ENCODE measurements at places on chromosomes 2 and 18.

- no peak for DNase-seq
These were observed 1995.2 kb upstream of the PIK3C3 start for GRCh38 chr18:39959839-39960238.

DNA sequence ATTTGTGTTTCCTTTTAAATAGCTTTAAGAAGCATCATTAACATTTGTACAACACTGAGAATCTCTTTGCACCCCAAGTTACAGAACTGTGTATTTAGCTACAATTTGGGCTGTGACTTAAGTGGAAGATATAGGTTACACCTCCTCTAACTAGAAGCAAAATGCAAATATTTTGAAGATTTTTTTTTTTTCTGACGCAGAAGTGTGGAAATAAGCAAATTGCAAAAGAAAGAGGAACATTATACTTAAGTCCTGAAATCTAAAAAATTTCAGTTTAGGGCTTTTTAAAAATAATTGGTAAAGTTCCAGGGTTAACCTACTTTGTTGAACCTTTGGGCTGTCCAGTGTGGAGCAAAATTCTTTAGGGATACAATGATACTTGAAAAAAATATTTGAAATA, 41.4 kb upstream of the RBMS1 start:
- DNase-seq = no peak

DNA sequence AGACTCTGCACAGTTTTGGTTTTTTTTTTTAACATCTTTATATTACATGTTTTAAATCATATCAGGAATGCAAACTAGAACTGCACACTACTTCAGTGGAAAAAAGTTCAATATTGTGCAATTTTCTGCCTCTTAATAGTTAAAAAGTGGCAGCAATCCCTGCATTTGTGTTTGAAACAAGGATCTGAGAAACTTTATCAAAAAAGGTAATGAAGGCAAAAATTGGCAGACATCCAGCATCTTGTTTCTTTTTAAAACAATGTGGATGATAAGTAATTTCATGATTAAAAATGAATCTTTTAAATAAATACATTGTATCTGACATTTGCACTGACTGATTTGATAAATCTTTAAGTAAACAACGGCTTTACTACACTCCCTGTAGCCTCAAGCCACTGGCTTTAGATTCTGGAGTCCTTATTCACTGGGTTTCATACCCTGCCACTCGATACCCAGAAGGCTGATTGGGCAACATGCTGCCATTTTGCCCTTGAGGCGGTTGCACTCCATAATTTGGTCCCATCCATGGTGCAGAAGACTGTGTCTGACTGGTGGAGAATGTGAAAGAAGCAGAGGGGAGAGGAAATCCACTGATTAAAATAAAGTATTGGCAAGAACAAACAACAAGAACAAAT, 21.6 kb upstream of the C2orf42 start:
- DNase-seq = no peak

DNA sequence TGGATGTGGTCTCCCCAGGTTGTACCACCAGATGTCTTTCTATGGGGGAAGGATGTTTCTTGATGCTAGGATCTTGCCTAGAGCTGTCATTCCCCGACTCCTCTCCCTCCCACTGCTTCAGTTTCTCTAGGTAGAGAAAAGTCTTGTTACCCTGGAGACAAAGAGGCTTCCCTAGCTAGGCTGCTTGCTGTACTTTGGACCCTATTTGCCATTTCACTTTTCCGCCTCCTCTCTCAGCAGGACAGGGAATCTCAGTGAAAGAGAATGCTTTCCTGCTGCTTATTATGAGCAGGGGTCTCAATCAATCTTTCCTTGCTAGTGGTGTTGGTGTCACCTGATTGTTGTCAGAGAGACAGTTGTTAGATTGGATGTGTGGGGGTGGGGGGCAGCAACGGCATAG, 818.8 kb upstream of the GYPC start:
- DNase-seq = peak; percentile 97

- DNase-seq = no peak
These were observed 13.9 kb upstream of the NFATC1 start for GRCh38 chr18:79381811-79382311.

GRCh38 chr2:104521247-104521646, 332.7 kb upstream of the POU3F3 start:
- no peak for DNase-seq

- DNase-seq = no peak
These were observed 49.8 kb upstream of the COBLL1 start for GRCh38 chr2:164891460-164891859.

- no peak for DNase-seq
These were observed 135.4 kb downstream of the PTH2R start for GRCh38 chr2:208541989-208542464.

- DNase-seq = peak; percentile 59
These were observed 600 bp downstream of the RALB start for GRCh38 chr2:120253021-120253882.

- DNase-seq = no peak
These were observed 827.7 kb downstream of the SOCS6 start for GRCh38 chr18:71116535-71116934.

DNA sequence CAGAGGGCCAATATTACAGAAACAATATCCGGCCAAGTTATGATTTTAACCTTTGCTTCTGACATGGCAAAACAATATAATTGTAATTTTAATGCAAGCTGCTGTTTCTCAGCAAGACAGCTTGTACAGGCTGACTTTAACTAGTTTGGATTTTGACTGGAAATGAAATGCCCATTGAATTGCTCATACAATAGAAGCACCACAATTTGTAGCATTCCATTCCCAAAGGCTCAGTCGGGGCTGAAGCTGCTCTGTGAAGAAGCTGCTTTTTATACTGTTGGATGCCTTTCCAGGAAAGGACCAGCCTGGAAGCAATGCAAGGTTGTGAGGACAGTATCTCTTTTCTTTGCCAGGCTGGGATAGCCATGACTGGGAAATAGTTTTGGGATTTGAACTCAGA, 677.0 kb upstream of the FANCL start:
- DNase-seq = no peak

GRCh38 chr18:76953583-76954233, 131.4 kb downstream of the ZNF236 start:
- no peak for DNase-seq

GRCh38 chr2:99600981-99601651, 111.3 kb upstream of the REV1 start:
- peak; percentile 34 for DNase-seq

DNA sequence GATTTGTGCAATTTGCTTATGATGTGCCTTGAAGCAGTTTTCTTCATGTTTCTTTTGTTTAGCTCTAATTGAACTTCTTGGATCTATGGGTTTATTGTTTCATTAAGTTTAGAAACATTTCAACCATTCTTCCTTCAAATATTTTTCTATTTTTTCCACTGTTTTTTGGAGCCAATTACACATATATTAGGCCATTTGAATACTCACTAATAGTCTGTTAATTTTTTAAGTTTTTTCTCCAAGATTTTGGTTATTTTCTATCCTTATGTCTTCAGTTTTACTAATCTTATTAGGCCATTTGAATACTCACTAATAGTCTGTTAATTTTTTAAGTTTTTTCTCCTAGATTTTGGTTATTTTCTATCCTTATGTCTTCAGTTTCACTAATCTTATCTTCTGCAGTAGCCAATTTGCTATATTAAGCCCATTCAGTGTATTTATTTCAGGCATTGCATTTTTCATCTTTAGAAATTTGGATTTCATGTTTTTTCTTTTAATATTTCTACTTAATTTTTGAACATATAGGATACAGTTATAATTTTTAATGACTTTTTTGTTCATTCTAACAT, 9.5 kb upstream of the TMEM87B start:
- no peak for DNase-seq

- no peak for DNase-seq
These were observed 172.6 kb downstream of the PRPF40A start for GRCh38 chr2:152544638-152545037.

GRCh38 chr2:19185086-19185485, 173.3 kb downstream of the OSR1 start:
- DNase-seq = no peak

DNA sequence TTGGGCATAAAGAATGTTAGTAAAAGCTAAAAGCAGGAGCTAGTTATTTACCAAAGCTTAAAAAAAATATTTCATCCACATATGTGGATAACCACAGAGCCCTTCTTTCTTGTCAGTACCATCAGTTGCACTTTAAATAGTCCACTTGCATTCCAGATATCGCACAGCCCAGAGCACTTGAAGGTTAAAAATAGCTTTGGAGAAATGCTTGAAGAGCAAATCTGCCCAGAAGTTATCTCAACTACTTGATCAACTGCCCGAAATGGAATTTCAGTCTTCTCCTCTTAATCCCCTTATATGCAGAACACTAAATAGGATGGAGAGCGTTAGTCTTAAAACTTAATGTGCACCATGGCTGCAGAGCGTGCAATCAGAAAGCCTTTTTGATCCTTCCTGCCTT, 148.3 kb downstream of the PLEKHA3 start:
- DNase-seq = no peak

DNA sequence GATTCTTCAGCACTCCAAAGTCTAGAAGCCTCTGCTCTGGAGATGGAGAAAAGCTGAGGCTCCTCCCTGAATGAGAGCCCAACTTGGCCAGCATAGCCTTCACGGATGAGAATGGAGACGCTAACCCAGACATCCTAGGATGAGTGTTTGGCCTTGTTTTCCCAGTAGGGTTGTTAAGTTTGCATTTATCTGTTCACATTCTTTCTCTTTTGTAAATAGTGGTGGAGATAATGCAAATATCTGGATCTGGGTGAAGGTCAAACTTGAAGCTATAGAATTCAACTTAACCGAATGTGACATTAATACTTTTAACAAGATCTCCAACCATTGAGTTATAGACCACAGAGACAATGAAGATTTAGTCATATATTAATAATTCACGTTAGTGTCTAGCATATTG, 53.4 kb upstream of the BZW1 start:
- no peak for DNase-seq

DNA sequence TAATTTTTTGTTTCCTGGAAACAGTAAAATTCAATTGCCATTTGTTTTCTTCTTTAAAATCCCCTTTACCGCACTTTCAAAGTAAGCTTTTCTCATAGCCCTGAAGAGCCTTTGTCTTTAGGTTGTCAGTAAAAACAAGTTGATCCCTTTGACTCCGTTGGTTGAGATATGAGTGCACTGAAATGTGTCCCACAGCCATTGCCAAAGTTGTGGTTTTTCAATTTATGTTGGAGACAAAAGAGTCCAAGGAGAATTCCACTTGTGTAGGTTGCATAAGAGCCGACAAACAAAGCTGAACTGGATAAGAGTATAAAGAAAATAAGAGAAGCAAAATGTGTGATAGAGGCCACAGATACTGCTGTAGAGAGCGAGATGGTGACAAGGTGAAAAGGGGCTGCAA, 26.1 kb upstream of the HNMT start:
- no peak for DNase-seq

DNA sequence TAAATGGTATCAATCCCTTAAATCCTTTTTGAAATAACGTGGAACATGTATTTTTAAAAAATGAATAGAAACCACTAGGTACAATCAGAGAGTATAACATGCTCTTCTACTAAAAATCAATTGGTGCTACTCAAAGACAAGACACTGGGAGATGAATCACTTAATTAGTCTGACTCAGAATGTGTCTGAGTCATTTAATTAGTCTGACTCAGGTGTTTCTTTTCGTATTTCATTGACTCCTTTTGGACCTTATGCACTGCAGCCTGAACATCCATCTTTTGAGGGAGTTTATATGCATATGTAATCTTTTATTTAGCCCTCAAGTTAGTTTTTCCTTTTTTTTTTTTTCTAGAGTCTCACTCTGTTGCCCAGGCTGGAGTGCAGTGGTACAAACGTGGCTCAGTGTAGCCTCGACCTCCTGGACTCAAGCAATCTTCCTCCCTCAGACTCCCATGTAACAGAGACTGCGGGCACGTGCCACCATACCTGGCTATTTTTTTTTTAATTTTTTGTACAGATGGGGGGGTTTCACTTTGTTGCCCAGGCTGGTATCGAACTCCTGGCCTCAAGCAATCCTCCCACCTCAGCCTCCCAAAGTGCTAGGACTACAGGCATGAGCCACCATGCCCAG, 26.5 kb downstream of the PPP4R3B start:
- no peak for DNase-seq

GRCh38 chr2:527581-527980, 149.6 kb downstream of the TMEM18 start:
- DNase-seq = no peak

GRCh38 chr2:102664471-102664909, 45.1 kb downstream of the SLC9A2 start:
- no peak for DNase-seq

DNA sequence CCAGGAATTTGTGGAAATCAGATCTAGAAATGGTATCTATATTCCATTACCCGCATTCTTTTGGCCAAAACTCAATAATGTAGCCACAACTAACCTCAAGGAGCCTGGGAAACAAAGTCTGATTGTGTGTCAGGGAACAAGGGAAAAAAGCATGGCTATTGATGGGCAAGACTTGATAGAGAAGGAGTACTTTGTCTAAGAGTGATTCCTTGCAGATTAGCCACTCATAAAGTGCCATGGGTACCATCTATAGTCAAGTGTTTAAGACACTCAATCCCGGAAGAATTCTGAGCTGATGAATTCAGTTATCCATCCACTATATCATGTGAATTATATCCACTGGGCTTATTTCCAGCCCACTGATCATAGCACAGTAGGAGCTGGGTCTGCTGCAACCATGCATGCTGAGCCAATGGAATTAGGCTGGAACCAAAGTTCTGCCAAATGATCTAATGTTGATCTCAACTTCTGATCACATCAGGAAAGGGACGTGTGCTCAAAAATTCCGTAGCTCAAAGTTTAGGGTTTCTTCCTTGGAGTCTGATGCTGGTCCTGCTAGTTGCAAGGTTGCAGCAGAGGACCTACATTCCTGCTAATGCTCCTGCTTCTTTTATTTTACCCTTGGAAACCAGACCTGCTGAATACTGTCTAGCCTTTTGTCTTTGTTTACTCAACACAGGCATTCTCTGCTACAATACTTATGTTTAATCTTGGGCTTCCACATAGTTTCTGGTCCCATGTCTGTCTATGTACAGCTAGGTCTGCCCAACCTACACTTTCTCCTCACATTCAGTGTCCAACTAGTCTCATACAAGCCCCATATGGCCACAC, 629.7 kb downstream of the IRS1 start:
- DNase-seq = no peak

DNA sequence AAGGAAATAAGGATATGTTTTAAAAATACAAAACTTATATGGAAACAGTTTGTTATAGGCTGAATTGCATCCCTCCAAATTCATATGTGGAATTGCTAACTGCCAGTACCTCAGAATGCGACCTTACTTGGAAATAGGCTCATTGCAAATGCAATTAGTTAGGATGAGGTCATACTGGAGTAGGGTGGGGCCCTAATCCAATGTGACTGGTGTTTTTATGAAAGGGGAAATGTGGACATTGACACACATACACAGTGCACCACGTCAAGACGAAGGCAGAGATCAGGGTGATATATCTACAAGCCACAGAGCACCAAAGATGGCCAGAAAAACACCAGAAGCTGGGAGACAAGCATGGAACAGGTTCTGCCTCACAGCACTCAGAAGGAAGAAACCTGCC, 494.2 kb downstream of the TSN start:
- DNase-seq = no peak

Data from NCI-H2227 treated with DMSO at 0.1 percent for 48 hours (cell line).